ENCODE measurements at places on chromosomes 1 and 21.

DNA sequence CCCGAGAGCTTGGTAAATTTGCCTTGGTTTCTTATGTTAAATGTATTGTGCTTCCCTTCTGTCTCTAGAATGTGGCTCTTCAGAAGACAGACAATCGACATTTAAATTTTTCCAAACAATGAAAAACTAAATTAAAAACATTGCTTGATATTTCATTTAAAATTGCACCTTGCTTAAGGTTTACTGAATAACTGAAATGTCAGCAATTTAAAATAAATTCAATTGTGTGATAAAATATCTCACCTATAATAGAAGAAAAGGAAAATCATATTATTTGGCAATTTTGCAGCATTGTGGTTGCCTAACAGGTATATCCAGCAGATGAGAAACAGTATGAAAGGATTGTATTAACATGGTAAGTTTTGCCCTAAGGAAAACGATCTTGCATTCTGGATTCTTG is 56.5 kb downstream of the MAP3K21 start:
- no peak for DNase-seq

DNA sequence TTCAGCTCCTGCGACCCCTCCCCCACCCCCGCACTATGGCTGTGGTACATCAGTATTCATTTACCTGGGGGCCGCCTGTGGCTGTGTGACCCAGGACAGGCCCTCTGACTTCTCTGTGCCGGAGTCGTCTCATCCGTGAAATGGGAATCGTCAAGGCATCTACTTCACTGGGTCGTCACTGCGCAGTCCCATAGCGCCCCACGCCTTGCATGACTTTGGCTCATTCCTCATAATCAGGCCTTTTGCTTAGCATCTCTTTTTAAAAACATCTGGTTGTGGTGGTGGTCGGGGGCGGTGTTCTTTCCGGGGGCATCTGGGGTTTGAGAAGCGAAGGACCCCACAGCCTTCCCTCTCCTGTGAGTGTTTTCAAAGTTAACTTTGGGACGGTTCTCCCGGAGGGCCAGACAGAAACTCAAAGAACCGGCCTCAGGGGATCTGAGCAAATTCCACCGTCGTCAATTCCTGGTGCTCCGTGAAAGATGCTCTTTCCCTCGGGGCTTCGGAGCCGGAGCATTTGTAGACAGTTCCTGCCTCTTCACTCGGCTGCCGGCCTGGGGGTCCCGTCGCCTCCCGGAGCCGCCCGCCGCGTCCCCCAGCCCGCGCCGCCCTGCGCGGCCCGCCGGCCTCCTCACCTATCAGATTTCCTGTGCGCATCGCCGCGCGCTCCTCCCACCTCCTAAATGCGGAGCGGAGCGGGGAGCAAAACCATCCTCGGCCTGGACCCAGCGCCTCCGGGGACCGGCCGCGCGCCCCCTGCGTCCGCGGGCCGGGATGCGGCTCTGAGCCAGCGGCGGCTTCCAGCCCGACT is at the start of gene B3GALT5:
TSS of gene B3GALT5 (plus strand) at position 708 of the 808 bp plus-strand sequence. CDS start 47,620 bp downstream, outside the sequence.
- DNase-seq = no peak

DNA sequence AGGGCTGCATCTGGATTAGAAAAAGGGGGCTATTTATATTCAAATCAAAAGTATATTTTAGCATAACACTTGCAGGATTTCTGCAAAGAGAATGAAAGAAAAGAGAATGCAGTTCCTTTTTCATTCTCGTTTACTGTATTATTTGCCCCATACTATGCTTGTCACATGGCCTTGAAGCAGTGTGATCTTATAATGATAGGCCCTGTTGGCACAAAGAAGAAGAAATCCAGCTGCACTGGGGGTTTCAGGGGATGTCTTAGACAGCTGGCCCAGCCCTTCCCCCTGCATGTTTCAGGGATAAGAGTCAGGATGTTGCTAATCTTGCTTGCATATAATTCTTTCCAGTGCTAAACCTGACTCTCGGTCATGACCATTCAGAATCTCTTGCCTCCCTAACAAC is 369.5 kb downstream of the SEC16B start:
- no peak for DNase-seq

GRCh38 chr1:57623039-57623790 is 199.4 kb upstream of the DAB1 start:
- DNase-seq = no peak

DNA sequence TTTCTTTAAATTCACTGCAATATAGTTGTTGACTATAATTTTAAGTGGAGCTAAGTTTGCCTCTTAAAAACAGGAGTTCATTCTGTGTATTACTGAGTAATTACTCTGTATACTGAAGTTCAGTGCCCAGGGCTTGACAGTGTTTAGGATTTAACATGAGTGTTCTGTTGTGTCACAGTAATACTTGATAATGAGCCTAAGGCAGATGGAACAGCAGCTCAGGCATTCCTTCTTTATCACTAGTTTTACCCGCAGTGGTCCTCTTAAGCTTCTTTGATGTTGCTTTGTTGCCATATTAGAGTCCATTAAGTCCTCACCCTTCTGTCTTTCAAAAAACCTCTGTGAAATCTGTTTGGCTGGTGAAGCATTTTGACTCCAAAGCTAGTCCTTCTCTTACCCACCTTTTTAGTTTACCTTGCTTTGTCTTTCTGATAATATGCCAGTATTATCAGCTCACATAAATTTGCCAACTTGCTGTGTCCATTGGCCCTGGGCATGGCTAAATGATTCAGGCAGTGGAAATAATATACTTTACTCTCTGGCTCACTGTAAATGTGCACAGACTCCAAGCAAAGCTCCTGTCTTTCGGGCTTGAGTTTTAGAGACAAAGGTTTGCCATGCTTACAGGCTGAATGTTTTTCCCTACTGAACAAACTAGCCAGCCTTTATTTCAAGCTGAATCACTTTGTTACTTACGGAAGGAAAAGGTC is 17.7 kb downstream of the HIPK1 start:
- DNase-seq = no peak

DNA sequence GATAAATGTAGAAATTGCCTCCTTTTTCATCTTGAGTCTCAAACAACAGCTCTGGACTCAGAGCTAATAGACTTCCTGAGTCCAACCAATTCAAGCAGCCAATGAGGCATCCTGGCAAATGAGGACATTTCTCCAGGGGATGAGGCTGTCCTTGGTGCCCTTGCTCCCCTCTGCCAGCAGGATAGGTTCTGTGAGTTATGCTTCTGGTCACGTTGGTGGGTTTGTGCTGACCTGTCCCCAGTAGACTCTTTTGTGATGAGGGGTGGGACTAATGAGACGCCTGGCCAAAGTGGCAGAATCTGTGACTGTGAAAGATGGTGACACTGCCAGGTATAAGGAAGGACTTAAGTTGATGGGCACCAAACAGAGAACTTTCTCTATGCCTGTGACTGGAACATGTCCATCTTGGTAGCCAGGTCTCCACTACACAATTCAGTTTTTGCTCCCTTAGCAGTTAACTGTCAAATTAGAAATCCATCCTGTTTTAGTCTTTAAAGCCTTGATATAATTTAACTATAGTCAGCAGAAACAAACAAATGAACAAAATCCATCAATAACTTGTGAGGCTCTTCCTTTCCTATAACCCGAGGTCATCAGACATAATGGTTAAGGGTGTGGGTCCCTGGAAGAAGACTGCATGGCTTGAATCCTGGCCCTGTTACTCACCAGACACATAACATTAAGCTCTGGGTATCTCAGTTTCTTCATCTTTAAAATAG is 35.7 kb upstream of the THEM4 start:
- no peak for DNase-seq

DNA sequence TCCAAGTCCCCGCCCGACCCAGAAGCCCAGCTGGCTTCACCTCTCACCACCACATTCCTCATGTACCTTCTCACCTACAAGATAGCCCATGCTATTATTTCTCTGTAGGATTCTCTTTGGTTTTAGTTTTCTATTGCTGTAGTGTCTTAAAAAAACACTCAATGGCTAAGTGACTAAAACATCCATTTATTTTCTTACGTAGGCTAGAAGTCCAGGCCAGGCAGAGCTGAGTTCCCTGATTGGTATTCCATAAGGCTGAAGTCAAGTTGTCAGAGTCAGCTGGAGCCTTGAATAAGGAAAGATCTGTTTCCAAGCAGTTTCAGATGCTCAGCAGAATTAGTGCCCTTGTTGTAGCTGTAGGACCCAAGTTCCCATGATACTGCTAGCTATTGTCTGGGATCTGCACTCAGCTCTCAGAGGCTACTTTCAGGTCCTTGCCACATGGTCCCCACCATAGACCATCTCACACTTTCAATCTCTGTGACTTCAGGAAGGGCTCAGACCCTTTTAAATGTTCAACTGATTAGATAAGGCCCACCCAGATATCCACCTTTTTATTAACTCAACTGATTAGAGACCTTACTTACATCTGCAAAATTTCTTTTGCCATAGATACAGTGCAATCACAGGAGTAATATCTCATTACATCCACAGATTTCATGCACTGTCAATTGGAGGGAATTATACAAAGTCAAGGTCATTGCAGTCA is 371.0 kb downstream of the TGFB2 start:
- DNase-seq = no peak

GRCh38 chr1:33930346-33931110 is 66.6 kb downstream of the HMGB4 start:
- DNase-seq = no peak

DNA sequence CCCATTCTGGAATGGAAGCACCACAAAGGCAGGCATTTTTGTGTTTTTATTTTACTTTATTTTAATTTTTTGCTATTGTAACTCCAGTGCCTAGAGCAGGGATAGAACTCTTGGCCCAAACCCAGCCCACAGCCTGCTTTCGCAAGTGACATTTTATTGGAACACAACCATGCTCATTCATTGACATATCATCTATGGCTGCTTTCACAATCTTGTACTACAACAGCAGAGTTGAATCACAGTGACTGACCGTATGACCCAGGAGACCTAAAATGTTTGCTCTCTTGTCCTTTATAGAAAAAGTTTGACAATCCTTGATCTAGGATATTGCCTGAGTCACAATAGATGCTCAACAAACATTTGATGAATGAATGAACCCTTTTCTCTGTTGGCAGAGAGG is 83.9 kb upstream of the ATP1A1 start:
- no peak for DNase-seq

GRCh38 chr1:87513255-87513654 is 184.6 kb downstream of the LMO4 start:
- DNase-seq = peak; percentile 16

DNA sequence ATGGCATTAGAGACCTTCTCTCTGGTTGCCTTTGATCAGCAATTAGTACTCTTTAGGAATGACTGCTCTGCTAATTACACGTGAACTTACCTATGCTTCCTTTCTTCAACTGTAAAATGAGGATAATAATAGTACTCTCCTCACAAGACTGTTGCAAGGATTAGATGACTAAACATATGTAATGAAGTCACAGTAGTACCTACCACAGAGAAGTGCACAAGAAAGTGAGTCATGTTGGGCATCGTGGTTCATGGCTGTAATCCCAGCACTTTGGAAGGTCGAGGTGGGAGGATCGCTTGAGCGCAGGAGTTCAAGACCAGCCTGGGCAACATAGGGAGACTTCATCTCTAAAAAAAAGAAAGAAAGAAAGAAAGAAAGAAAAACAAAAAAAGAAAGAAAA is 68.1 kb upstream of the AK4 start:
- DNase-seq = no peak

DNA sequence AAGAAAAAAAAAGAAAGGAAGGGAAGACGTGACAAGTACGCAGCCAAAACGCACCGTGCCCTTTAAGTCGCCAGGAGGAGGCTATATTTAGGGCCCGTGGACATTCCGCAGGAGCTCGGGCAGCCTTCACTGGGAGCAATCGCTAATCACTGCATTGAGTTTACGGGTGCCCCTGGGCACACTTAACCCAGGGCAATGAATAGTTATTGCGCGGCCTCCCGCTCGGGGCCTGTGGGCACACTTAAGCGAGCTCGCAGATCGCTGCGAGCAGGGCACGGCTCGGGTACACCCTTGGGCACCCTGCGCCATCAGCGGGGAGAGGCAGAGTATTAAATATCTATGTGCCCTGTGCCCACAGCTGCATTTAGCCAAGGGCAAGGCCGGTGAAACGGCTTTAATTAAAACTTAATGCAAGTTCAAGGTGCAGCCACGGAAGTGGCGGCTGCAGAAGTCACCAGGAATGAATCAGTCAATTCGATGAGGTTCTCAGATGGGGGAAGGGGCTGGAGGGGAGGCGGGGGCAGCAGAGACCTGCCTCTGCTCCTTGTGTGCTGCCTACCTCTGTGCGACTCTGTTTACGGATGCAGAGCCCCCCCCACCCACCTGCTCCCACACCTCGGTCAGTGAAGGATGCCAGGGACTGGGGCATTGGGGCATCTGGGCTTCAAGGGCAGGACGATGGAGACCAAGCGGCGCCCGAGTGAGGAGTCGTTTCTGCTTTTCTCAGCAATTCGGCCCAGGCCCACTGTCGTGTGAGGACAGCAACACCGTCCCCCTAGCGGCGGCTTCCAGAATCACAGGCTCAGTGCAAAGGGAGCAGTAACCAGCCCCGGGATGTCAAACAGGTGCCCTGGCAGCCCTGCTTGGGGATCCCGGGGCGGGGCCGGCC is 51.8 kb upstream of the TARDBP start:
- no peak for DNase-seq

GRCh38 chr1:102434421-102434820 is 437.7 kb upstream of the OLFM3 start:
- DNase-seq = no peak

DNA sequence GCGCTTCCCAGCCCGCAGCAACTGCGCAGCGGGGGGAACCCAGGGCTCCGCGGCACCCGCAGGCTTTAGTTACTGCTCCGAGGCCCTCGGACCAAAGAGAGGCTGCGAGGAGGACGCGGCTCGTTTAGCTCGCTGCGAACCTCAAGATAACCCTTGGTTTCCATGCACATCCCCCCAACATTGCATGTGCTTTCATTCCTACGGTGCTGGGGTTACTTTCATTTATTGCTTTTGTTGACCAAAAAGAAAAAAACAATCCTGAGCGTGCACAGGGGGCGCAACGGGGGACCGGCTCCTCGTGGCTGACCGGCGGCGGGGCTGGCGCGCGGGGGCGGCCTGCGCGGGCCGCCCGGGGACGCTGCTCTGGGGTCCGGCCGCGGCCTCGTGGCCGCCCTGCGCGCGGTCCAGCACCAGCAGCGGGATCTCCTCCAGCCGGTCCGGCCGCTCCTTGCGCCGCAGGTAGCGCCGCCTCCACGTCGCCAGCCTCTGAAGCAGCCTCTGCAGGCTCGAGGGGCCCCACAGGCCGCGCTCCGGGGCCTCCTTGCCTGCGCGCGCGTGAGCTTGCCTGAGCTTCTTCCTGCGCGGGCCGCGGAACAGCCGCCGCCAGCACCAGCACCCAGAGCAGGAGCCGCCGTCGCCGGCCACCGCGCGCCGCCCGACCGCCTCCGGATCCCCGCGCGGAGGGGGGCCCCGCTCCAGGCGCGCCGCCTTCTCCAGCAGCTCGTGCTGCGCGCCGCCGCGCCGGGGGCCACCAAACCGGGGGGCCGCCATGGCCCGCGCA is 77.4 kb downstream of the DESI2 start:
- DNase-seq = no peak

DNA sequence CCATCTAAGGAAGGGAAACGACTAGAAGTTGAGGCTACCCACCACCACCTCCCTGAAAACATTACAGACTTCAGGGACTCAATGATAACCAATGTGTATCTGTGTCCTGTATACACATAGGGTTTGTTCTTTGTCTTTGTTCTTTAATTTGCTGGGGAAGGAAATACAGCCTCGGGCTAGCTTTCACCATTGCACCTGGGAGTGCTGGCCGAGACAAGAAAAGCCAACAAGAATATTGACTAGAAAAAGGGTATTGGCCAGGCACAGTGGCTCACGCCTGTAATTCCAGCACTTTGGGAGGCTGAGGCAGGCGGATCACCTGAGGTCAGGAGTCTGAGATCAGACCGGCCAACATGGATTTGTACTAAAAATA is 50.4 kb downstream of the MDM4 start:
- no peak for DNase-seq
